ENCODE measurements at places on chromosomes 12 and 14.

GRCh38 chr14:103286460-103286859, 47.6 kb upstream of the EIF5 start:
- no peak for DNase-seq

DNA sequence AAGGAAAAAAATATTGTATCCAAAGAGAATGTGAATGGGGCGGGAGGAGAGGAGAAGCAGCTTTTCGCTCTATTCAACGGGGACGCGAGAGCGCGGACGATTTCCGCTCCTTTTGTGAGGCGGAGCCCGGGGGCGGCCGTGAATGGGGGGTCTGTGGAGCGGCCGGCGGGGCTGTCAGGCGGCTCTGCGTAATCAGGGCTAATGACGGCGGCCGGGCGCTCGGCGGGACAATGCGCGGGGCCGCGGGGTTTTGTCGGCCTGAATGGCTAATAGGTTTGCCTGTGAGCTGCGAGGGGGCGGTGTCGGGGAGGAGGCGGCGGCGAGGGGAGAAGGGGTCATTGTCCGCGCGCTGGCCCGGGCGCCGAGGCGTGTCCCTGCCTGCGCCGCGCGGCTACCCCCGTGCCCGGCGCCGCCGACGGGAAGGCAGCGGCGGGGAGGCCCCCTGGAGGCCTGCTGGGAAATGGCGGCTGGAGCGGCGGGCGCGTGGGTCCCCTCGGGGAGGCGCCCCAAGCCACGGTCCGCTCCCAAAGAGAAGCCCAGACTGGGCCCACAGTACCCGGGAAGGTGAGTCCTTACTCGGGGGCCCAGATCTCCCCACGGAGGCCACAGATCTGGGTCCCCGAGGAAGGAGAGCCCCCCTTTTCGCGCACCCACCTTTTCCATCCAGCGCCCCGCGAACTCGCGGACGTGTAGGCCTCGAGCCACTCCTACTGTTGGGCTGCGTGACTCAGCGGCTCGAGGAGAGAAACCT, 6.0 kb downstream of the SIX6 start:
- DNase-seq, result no peak

GRCh38 chr14:47220096-47220495, 455.3 kb downstream of the MDGA2 start:
- no peak for DNase-seq

GRCh38 chr12:12898911-12899511, 7.6 kb downstream of the GPRC5A start:
- no peak for DNase-seq

DNA sequence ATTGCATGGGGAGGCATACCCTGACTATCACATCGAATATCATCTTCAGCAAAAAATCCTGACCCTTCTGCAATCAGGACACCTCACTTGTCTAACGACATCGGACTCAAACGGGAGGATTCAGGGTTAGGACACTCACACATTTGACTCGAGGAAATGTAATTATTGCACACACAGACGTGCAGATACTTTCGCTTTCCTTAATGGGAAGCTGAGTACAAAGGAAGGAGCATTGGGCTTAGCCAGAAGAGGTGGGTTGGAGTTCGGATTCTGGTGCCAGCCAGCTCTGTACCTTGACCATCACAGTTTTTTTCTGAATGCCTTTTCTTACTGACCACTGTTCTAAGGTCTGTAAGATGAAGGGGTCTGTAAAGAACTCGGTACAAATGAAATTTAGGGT, 260.4 kb downstream of the GALC start:
- DNase-seq, result no peak
